ENCODE measurements at places on chromosomes 2 and 18. TPM values are rescaled to one million over a fixed set of nuclear protein-coding genes. Genes with fewer than 3 reads are reported as not detected.

DNA sequence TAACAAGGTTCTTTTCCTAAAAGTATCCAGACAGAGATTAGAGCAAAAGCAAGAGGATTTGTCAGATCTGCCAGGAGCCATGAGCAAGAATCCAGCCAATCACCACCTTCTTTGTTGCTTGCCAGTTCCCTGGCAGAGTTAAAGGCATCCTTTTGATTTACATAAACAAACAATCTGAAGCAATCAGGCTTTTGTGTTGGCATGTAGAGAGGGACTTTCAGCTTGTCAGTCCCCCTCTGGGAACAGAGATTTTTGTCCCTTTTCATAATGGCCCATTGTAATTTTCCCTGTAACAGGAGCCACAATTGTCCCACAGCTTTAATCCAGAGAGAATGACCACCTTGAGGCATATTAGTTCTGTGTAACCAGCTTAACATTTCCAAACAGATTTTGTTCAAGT lies at the start of gene ERMN:
ERMN (minus strand) TSS at position 39 of the 400 bp plus-strand sequence. CDS start 182 bp downstream, outside the sequence.
- DNase-seq = no peak

DNA sequence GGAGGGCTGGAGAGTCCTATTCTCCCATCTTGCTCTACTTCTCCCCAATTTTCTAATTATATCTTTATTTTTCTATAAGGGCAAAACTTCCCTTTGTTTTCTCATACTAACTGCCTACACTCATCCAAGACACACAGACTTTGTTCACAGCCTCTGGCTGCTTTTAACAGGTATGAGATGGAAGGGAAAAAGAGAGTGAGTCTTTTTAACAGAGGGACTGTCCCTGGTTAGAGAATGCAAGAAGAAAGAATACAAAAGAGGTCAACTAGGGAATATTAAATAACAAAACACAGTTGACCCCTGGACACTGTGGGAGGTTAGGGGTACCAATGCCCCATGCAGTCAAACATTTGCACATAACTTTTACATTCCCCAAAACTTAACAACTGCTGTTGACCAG lies 41.8 kb downstream of the SP100 start:
- DNase-seq = no peak

- no peak for DNase-seq
Observed at GRCh38 chr2:9463698-9464034, 10.7 kb upstream of the IAH1 start.

DNA sequence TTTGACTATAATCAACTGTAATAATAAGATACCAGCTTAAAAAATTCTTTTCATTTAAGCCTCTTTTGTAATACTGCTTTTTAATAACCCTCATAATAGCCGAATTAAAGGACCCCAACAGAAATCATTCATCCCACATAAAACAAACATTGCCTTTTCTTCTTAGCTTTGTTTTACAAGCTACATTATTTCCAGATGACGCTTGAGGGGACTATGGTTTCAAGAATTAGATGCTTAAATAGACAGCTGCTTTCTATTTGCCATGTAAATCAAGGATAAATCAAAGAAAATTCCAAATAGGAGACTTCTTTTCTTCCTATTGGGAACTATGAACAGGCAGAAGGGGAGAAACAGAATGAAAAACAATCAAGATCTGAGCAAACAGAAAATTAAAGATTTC lies 200.7 kb upstream of the SMAD7 start:
- no peak for DNase-seq

GRCh38 chr2:64404002-64404731 lies 49.8 kb upstream of the LGALSL start:
- peak; percentile 76 for DNase-seq

DNA sequence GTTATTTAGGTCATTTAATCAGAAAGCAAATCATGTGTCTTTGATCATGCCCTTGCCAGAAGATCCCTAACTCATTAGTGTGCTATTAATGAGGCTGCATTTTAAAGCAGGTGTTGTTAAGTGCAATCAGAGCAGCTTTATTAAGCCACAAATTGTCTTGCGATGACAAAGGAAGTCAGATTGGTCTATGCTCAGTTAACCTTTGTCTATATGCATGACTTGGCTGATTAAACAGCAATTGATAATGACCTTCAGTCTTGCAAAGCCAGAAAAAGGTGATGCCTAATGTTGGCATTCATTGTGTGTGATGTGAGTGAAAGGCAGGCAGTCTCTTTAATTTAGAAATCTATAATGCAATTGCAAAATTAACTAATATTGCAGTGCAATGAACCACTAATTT lies 166.9 kb downstream of the RND3 start:
- DNase-seq = no peak

The TMEFF2 gene
- total RNA-seq = 1.5 TPM

- DNase-seq = no peak
Observed at GRCh38 chr2:176642074-176642473, 372.8 kb downstream of the MTX2 start.

GRCh38 chr18:30819619-30820018 lies 222.9 kb downstream of the DSC3 start:
- DNase-seq = no peak

DNA sequence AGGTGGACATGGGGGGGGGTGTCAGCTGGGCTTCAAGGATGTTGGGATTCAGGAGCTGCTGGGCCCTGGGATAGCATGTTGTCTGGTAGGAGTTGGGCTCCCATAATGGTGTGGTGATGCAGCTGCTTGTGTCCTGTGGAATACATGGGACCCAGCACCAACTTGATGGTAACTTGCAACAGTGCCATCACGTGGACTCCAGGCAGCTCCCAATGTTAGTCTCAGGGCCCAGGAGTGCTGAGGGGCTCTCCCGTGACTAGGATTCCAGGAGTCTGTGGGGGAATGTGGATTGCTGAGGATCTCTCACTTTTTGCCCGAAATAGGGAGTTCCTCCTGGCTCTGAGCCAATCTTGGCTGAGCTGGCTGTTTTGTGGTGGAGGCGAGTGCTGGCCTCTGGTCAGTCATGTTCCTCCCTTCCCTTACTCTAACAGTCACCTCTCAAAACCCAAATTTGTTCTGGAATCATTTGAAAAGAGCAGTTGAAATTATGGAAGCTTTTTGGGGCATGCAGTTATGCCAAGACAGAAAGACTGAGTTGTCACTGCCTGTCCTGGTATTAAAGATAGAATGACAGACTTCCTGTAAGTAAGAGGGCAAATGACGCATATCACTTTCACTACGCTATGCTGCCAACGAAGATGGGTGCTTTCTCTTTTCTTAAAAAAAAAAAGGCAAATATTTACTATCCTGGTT lies 607.1 kb downstream of the ADCYAP1 start:
- DNase-seq = no peak

DNA sequence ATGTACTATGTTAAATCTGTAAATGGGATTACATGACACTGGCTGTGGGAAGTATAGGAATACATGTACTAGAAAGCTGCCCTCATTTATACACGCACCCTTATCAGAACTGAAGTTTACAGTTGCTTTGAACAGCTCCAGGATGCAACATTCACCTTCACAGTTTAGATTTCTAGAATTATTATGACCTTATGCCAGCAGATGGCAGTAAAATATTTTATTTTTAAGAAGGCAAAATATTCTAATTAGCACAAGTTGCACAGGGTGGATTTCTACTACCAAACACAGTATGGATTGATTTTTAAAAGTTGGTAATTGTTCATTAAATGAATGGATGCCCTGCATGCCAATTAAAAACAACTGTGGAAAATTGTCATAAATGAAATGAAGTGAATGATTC lies 670.4 kb downstream of the KCNJ3 start:
- DNase-seq = no peak

The THSD7B gene
- 2.2 TPM for total RNA-seq

GRCh38 chr2:33083699-33084387 lies 137.1 kb downstream of the LTBP1 start:
- DNase-seq = no peak

All from H1 (cell line).